Non-pigmented ciliary epithelial cell (primary cell): ENCODE measurements at places on chromosomes 1 and 21.

DNA sequence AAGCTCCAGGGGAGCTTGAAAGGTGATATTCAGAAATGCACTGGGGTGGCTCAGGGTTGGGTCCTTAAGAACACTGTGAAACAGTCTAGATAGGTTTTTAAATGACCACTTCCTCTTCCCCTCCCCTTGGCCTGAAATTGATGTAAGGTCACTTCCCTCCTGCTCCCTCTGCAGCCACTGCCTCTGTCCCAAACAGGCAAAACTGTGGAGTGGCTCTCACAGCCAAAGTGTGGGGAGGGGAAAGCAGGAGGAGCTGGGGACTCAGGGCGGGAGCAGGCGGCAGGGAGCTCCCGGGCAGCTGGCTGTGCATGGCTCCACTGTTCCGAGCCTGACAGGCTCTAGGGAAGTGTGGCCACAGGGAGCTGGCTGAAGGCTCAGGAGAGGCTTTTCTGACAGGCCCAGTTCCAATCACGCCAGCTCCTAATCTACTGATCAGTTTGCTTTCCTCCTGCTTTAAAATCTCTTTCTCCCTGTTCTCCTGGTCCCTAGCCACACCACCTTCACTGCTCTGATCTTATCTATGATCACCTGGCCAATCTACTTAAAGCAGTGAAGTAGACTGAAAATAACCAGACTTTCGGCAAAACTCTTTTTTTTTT, 5.1 kb upstream of the CSRP1 start:
- no peak for DNase-seq

DNA sequence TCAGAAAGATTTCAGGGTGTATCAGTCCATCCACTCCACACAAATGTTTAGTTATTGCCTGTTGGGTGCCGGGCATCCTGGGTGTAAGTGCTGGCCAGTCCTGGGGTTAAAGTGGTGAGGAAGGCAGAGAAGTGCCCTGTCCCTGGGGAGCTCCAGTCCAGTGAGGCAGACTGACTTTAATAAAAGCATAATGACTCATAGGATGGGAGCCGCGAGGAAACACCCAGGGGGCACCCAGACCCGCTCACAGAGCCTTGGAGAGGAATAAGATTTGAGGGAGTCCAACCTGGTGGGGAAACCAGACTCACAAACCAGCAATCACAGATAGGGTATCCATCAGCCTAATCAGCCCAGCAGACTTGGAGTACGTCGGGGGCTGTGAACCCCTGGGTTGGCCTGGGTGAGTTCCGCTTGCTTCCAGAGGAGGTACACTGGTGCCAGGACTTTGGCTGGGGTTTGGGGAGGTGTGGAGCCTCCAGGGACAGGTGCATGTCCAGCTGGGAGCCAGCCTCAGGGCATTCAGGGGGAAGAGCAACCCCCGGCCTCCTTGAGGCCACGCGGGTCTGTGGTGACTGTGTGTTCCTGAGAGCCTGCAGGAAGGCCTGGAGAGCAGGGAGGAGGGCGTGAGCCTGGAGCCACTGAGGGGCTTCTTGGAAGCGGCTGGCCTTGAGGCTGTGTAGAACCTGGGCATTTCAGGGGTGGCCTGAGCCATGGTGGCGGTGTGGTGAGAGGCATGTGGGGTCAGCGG, 3.7 kb downstream of the PEAR1 start:
- no peak for DNase-seq

DNA sequence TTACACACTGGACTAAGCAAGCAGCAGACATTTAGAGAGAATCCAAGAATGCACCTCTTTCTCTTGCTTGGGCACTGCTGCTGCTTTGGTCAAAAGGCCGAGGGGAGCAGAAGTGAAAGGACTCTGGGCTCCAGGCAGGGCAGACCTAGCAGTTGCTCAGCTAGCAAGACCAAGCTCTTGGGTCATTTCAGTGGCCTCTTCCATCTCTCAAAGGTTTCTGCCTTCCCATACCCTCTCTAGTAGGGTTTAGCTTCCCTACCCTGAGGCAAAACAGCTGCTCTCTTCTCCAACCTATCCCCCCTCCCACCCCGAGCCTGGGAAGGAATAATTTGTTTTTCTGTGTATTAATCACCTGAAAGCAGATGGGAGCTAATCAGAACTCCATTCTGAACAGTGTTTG, 25.8 kb downstream of the TFAP2E start:
- DNase-seq: no peak

DNA sequence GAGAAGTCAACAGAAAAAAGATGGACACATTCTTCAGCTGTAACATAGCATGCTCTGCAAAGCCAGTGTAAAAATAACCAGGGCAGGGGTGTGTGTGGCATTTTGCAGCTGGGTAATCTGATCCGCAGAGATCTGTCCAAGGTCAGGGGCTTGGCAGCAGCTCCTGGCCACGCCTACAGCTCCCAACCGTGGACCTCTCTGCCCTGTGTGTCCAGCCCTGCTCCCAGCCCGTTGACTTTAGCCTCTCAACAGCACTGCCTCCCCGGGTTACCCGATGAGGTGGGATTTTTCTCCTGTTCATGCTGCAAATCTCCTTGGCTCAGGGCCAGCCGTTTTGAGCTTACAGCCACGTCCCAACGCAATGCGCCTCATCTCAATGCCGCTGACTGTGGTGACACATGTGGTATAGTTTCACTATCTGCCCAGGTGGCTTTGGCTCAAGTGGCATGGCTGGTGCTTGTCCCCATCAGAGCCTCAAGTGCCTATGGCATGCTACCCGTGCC, 68.1 kb downstream of the VWA5B1 start:
- no peak for DNase-seq

DNA sequence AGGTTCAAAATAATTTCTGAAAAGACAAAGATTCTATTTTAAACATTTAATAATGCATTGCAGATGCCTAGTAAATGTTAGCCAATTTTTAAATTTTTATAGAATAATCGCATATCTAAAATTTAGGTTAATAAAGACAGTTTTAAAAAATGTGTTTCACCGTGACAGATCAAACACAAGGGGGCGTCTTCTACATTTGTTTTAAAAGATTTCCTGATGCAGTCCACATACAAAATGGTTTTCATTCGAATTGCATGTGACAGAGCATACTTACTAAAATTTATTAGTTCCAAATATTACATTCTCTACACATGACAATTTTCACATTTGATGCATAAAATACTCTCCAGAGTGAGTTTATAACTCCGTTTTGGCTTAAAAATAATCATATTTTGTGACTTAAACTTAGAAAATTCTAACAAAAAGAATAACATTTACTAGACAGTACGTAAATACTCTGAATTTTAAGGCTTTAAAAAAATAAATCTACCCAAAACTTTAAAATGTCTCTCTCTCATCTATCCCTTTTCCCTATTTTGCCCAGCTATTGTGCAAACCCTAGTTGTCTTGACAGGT, 75.5 kb downstream of the ADAMTS1 start:
- DNase-seq: no peak

GRCh38 chr1:217078078-217078690, 355.0 kb upstream of the ESRRG start:
- no peak for DNase-seq

DNA sequence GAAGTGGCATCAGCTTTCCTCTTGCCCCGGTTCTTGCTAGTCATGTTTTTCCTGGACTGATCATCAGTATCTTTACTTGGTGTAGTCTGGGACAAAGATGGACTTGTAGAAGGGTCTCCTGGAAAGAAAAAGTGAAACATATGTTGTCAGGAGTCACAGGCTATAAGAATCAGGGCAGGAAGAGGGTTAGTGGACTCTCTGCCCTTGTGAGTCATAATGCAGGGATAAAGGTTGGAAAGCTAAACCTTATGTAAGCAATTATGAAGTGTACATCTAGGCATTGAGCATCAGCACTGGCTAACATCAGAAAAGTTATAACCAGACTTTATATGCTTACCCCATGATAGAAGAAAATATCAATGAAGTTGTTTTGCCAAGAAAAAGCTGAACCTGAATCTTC, 51.2 kb downstream of the XKR8 start:
- no peak for DNase-seq

DNA sequence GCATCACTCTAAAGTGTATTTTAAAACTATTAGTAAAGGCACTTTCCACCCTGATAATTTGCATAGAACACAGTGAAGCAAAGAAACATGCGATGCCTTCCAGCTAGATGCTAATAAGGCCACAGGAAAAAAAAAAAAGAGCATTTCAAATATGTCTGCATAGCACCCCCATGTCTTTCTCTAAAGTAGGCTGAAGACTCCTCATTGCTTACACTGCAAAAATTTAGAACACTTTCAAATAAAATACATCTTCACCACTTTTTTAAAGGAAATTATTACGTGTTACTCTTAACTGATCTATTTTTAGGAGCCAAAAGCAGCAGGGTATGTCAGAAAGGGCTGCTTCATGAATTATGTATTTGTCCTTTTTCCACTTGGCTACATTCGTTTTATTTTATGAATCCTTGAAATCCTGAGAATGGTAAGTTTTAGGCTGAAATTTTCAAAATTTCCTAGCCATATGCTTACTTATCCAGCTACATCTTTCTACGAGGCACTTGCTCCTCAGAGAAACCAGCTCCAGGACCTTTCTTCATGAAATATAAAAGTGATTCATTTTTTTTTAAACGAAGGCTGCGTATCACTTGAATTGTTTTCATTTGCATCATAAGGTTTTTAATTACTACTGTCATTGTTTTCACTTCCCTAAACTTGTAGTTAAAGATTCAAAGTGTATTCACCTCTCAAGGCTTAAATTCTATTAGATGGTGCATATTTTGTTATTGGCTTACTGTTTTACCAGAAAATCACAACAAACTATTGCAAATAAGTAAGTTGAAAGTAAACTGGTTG, 513.0 kb downstream of the PTPRC start:
- no peak for DNase-seq

DNA sequence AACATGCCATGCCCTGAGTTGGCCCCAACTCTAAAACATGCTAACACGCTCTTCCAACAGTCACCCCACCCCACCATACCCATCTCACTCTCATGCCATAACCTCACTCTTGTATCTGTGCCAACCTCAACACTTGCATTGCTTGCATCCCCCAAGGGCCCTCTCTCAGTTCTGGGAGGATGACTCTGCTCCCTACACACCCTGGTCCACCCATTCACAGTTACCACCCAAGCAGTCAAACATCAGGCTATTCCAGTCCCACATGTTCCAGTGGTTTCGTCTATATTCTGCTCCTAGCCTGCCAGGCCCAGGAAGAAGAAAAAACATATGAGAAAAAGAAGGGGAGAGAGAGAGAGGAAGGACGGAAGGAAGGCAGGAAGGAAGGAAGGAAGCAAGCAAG, 31.0 kb downstream of the GBP6 start:
- DNase-seq: no peak

- DNase-seq: no peak
Measured at GRCh38 chr1:16143566-16144324, 12.1 kb downstream of the EPHA2 start.

DNA sequence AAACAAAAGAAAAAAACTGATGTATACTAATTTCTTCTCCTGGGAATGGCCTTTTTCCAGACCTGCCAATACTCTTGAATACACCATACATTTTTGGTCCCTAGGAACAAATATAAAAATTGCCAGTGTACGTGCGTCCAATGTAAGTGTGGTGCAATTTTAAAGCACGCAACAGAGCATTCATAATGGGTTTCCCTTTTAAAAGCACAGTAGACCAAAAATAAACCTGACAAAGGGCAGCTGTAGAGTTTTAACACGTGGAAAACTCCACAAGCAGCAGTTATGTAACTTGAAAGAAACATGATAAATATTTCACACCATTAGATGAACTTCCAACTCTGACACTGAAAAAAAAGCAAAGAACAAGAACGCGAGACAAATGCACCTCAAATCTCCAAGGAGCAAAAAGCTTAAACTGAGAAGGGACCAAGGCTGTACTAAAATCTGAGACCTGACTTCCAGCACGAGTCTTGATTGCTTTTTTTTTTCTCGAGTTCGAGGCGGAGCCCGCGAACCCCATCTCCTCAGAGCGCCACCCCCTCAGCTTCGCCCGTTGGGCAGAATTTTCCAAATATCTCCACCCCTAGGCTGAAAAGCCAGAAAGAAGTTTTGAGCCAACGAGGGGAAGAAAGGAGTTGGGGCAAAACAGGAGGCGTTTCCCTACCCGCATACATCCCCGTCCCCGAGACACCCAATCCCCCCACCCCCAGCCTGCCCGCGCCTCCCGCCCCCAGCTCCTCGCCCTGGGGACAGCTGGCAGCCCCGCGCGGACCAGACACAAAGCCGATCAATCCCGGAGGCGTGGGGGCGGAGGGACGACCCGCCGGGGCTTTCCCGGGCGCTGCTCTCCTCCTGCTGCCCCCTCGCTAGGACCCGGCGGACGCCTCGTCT, at the start of gene JAM2:
TSS of gene JAM2 (plus strand) at position 599 of the 891 bp plus-strand sequence. CDS start 564 bp downstream, outside the sequence.
- DNase-seq: no peak

- DNase-seq: peak; percentile 35
Measured at GRCh38 chr1:56330391-56331026, 248.9 kb downstream of the PLPP3 start.
